GF-D8 (cell line): ENCODE measurements at places on chromosomes 5 and 9.

DNA sequence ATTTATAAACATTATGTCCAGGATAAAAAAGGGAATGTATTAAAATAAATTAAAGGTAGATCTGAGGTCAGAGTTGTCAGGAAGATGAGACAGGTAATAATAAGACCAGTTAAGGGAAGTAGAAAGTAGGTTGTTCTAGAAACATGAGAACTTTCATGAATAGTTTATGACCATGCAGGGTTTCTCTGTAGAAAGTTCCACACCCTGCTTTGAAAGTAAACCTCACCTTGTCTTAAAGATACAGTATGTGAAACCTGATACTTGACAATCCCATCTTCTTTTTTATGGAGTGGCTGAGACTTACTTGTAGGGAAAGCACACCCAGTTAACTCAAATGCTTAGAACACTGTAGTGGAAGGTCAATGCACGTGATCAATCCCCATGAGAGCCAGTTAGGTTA lies 260.6 kb upstream of the ZNF462 start:
- no peak for DNase-seq

- DNase-seq: no peak
Observed at GRCh38 chr5:135435467-135436330, 11.4 kb downstream of the DCANP1 start.

DNA sequence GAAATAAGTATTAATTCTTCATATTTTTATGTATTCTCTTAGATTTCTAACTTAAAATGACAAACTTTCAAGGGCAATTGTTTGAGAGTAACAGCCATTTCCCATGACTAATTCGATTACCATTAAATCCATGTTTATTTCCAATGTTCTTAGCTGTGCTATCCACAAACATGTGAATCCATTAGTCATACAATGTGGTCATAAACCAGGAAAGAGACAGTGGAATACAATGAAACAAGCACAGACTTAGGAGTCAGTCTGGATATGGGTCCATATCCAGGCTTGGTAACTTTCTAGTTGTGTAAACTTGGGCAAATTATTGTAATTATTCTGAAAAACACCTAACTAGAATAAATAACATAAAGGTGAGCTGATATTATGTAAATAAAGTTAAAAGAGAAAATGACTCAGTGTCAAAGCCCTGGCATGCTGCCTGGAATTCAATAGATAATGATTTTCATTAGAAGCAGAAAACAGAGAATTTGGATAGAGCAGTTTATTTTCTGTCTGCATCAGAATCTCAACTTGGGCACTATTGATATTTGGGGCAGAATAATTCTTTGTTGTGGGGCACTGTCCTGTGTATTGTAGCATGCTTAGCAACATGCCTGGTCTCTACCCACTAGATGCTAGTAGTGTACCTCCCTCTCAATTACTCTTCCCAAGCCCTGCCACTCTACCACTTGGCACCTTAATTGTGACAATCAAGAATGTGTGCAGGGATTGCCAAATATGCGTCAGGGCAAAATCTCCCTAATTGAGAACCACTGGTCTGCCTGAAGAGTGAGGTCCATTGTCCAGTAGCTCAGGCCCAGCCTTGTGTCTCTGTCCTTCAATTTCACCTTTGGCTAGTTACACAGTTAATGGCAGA lies 44.7 kb upstream of the SLC27A6 start:
- DNase-seq: no peak

DNA sequence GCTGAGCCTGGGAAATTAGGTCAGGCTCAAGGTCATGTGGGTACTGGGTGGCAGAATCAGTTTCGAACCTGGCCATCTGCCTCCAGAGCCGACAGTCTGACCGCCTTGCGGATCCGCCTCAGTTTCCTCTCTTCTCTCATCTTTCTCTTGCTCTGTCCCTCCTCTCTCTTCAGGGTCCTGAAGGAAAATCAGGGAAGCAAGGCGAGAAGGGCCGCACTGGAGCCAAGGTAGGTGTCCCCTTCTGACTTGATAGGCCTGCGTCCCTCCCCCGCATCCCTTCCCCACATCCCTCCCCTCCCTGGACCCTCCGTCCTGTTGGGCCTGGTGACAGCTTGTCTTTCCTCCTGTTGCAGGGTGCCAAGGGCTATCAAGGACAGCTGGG lies 40.8 kb upstream of the ORM1 start:
- DNase-seq: no peak

GRCh38 chr5:170327168-170327567 lies 29.6 kb upstream of the LCP2 start:
- DNase-seq: no peak

DNA sequence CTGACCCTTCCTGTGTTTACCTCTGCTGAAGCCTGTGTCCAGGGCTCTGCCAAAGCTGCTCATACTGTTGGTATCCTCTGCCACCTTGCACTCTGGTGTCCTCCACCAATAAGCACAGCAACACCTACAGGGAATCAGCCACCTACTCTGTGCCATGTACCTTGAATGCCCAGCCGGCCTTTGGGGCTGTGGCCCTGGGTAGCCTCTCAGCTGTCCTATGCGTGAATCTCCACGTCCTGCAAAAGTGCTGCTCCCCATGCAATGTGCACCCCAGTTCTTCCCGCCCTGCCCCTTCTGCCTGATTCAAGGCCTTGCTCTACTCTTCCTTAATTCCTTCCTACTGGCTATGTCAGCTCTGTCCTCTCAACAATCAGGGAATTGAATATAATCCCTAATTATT lies 506.5 kb downstream of the ARHGEF28 start:
- DNase-seq: no peak

DNA sequence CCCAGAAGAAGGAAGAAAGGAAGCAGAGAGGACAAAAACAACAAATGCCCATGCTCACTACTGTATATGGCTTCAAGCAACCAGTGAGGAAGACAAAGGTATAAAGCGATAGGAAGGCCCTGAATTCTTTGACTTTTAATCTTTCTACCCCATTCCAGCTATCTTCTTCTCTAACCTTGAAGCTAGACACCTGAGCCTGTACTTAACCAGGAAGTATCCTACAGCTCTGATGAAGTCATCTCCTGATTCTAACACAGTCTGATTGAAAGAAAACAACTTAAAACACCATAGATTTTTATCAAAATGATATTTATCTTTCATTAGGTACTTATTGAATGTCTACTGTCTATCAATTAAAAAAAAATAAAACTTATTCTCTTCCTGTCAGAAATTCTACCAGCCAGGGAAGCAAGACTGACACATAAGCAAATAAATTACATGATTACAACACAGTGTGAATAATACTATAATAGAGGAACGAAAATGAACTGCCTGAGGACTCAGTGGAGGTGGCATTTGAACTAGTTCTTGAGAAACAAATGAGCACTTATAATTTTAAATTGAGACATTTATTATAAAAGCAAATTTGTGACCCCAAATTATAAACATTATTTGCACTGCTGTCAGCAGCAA lies 123.3 kb upstream of the ELL2 start:
- DNase-seq: no peak

- DNase-seq: no peak
Observed at GRCh38 chr9:128505414-128505765, 871 bp downstream of the GLE1 start.

GRCh38 chr5:127826011-127826410 lies 122.8 kb downstream of the CCDC192 start:
- no peak for DNase-seq

GRCh38 chr5:130198927-130199326 lies 294.7 kb downstream of the CHSY3 start:
- no peak for DNase-seq

DNA sequence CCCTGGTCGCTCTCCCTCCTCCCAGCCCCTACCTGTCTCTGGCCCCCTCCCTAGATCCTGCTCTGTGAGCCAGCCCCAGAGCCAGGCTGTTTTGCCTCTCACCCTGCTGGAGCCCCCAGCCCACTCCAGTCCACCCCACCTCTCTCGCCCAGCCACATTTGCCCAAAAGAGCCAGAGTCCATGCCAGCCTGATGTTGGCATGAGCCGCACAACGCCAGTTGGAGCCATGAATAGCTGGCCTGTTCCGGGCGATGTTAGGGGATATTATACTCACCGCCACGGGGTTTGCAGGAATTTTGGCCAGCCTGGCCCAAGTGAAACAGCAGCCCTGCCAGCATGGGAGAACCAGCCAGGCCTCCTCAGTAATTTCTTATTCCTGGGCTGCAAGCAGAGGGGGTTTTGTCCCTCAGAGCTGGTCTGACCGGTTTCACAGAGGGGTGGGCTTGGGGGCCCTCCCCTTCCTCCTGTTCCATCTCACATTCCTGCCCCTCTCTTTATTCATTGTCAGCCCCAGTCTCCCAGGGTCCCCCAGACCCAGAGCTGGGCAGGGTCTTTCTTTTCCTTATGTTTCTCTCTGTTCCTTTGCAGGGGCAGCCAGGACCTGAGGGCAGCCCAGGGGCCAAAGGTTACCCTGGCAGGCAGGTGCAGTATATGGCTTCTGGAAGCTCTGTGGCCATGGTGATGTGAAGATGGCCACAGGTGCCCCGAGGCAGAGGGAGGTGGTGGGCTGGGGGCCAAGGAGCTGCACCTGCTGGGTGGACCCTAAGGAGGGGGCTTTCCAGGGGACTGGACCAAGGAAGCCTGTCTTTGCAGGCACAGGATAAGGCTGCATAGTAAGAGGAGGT lies 50.1 kb downstream of the COL27A1 start:
- no peak for DNase-seq

DNA sequence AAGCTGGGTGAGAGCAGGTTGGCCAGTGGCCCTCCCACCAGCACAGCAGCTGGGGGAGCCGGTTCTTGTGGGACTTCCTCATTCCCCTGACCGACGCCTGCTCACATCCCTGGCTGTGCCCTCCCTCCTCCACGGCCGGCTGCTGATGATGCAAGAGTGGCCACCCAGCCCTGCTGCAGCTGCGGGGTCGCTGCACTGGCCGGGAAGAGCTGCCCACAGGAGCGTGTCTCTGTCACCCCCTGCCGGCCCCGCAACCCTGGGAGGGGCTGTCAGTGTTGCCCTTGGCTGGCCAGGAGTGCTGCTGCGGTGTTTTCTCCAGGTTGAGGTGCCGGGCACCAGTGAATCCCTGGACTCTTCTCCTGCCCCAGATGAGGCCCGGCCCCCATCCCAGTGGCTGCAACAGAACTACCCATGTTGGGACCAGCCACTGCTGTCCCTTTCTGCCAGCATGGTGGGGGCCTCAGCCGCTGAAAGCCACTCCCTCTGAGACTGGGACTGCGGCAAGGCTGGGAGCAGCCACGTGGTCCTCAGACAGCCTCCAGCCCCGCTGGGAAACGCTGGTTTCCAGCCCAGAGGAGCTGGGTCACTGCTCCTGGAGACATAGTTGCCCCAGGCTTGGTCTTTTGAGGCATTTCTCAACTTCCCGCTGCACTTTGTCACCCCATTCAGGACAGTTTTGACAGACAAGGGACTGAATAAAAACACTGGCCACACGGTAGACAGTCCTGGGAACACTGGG lies 739 bp downstream of the CARD9 start:
- DNase-seq: peak; percentile 75

DNA sequence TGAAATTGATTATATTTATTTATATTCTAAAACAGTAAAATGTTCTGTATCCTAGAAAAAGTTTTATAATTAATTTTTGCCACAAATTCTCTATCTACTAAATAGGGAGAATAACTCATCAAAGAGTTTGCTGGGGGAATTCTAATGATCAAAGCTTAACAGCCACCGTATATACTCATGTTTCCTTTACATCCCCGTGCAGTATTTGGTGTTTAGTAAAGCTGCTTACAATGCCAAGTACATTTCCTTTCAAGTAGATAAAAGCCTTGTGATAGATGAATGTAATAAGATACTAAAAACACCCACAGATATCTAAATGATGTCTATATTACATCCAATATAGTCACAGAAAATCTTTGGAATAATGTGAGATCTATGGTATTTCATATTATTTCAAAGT lies 312.2 kb downstream of the HCN1 start:
- DNase-seq: no peak

- no peak for DNase-seq
Observed at GRCh38 chr5:61496860-61497259, 164.8 kb downstream of the ZSWIM6 start.

- DNase-seq: no peak
Observed at GRCh38 chr5:10595672-10596309, 31.9 kb downstream of the ANKRD33B start.

DNA sequence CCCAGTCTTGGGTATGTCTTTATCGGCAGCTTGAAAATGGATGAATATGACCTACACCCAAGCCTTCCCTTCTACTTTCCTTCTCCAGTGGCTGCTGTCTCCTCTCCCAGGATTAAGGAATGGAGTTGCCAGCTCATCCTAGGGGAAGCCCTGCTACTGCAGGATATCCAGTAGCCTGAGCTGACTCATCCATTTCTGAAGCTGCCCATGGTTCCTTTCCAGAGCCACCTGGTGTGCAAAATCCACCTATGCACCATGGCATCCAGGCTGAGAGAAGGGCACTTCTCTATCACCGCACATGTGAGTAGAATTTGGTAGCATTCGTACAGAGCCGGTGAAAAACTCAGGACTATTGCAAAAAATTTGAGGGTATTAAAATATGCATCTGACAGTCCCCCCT lies 290.8 kb downstream of the YTHDC2 start:
- no peak for DNase-seq

DNA sequence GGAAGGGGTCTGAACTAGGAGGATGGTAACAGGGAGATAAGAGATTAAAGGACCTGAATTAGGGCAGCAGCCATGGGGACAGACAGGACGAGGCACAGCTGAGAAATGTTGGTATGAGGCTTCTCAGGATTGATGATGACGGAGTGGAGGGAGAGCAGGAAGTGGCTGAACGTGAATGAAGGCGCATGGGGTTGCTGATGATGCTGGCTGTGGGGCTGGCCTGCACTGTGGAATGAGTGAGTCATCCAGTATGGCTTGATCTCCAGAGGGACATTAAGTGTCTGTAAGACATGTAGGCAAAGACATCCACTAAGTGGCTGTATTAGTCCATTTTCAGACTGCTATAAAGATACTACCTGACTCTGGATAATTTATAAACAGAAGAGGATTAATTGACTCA lies 256.4 kb downstream of the ICE1 start:
- DNase-seq: no peak

DNA sequence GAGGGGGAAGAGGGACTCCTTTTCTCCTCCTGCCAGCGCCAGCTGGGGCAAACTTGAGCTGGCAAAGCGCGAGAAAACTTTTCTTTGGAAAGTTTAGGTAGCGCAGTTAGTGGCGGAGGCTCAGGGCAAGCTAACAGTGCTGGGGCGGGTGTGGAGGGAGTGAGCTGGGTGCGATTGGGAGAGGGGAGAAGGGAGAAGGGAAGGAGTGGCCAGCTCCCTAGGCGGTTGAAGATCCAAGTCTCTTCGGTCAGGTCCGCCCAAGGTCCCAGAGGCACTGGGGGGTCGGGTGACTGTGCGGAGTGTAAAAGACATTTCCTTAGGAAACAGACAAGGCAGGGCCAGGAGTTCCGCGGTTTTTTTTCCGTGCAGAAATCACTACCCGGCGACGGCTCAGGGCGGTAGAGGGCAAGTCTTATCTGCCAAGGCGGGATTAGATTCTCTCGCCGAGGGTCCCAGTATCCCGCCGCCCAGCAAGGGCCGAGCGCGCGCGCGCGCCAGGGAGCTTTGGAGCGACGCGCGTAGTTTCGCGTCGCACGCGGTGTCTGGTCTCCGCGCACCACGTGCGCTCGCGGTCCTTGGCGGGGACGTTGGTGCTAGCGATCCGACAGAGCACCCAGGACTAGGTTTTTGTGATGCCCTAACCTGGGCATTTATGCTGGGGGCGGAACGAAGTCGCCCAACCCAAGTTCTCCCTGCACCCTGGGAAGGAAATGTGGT lies 33.6 kb upstream of the NFIB start:
- no peak for DNase-seq
